Spleen (tissue), 13 donors: ENCODE measurements at places on chromosomes 5 and 9. TPM values are rescaled to one million over a fixed set of nuclear protein-coding genes. Genes with fewer than 3 reads are reported as not detected.

The PCDHB1 gene
- total RNA-seq = not detected

The GNPDA1 gene
- 26.7 TPM for total RNA-seq

The PCA3 gene
- not detected for total RNA-seq

The FBLL1 gene
- not detected for total RNA-seq

The TMEFF1 gene
- not detected for total RNA-seq

The LCN1 gene
- total RNA-seq = not detected

The FANCC gene
- total RNA-seq = 9.1 TPM

The MOCS2 gene
- total RNA-seq = 25.7 TPM

The DCTN4 gene
- total RNA-seq = 62.1 TPM

The SLC45A2 gene
- not detected for total RNA-seq

GRCh38 chr5:146878476-146879172 is at the start of gene PPP2R2B:
PPP2R2B (minus strand) TSS chr5:146878757.
- H3K36me3 ChIP-seq = no peaks in the 10 kb centered on the region
- peak; percentile 88 for DNase-seq
- H3K27ac ChIP-seq = peak within 1 kb of the TSS; percentile 59
- no peaks in the 10 kb centered on the region for H3K27me3 ChIP-seq

DNA sequence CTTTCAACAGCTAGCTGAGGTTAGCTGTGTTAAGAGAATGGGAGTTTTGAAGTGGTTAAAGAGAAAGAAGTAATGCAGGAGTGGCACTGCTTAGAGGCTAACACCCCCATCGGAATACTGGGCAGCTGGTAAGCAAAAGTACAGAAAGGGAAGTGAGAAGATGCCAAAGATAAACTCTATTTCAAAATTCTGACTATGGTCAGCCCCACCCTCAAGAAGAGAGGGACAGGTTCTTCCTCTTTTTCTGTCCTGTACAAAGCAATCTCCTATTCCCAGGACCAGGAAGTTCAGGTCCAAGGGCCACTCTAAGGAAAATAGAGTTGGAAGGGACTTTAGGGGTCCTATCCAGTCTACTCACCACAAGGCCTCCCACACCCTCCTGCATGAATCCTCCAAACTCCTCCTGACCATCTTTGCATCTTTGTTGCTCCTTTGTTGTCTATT is 45.9 kb upstream of the JAK2 start:
- H3K27me3 ChIP-seq = no peaks in the 10 kb centered on the region
- H3K4me1 ChIP-seq = peaks cover 43% of the 10 kb centered on the region
- no peaks in the 10 kb centered on the region for H3K36me3 ChIP-seq

GRCh38 chr9:93003552-93004407 is 54.7 kb upstream of the SUSD3 start:
- H3K27ac ChIP-seq = peak overlapping the region; percentile 63
- peaks cover 47% of the 10 kb centered on the region for H3K4me1 ChIP-seq
- peaks cover 32% of the 10 kb centered on the region for H3K36me3 ChIP-seq
- H3K27me3 ChIP-seq = no peaks in the 10 kb centered on the region

DNA sequence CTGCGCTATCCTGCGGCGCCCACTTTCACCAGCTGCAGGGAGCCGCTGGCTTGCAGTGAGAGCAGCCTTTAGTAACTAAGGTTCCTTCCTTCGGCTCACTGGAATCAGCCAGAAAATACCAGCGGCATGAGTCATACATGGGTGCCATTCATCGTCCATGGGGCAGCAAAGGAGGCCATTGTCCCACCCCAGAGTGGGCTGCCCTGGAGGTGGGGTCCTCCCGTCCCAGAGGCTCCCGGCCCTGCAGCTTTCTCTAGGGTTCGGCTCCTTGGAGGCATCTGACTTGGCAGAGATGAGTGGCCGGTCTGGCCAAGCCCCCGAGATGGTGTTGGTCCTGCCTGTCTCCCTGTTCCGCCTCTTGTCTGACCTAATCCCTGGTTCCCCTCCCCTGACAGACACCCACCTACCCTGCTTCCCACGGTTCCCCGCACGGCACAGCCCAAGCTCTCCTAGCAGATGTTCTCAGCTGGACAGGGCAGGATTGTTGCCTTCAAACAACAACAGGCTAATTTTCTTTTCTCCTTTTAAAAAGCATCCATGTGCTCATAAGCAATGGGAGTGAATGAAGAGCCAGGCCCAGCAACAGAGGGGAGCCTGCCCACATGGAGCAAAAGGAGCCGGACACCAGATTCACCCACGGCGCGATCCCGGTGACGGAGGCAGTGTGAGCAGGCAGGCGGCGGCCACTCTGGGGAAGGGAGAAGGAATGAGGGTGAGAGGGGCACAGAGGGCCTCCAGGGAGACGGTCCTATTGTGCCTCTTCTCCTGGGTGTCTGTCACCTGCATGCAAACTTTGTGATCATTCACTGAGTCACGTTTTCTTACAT is 97.0 kb upstream of the COL5A1 start:
- H3K4me1 ChIP-seq = no peaks in the 10 kb centered on the region
- H3K4me3 ChIP-seq = no peak overlapping the region
- H3K27ac ChIP-seq = no peak overlapping the region
- DNase-seq = peak; percentile 46
- no peaks in the 10 kb centered on the region for H3K36me3 ChIP-seq

GRCh38 chr5:156124708-156125107 is 202.3 kb upstream of the SGCD start:
- H3K4me1 ChIP-seq = no peaks in the 10 kb centered on the region
- no peaks in the 10 kb centered on the region for H3K27me3 ChIP-seq
- H3K27ac ChIP-seq = no peak overlapping the region
- H3K36me3 ChIP-seq = no peaks in the 10 kb centered on the region
- no peak overlapping the region for H3K4me3 ChIP-seq

DNA sequence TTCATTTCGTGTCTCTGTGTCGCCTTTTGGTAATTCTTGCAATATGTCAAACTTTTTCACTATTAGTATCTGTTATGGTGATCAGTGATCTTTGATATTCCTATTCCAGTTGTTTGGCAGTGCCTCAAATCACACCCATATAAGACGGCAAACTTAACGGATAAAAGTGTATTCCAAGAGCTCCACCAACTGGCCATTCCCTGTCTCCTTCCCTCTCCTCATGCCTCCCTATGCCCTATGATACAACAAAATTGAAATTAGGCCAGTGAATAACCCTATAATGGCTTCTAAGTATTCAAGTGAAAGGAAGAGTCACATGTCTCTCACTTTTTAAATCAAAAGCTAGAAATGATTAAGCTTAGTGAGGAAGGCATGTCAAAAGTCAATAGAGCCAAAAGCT is 74.8 kb downstream of the CDK5RAP2 start:
- H3K4me1 ChIP-seq = no peaks in the 10 kb centered on the region
- H3K27ac ChIP-seq = no peak overlapping the region
- no peak overlapping the region for H3K4me3 ChIP-seq
- DNase-seq = no peak

- H3K4me3 ChIP-seq = no peak overlapping the region
- H3K27ac ChIP-seq = no peak overlapping the region
- H3K27me3 ChIP-seq = no peaks in the 10 kb centered on the region
- no peaks in the 10 kb centered on the region for H3K4me1 ChIP-seq
Observed at GRCh38 chr5:148970228-148970627, 92.6 kb downstream of the SH3TC2 start.

- no peaks in the 10 kb centered on the region for H3K4me1 ChIP-seq
- no peaks in the 10 kb centered on the region for H3K27me3 ChIP-seq
- no peaks in the 10 kb centered on the region for H3K36me3 ChIP-seq
- H3K4me3 ChIP-seq = no peak overlapping the region
Observed at GRCh38 chr5:59099270-59099994, 516.6 kb downstream of the RAB3C start.

- no peak overlapping the region for H3K4me3 ChIP-seq
- H3K36me3 ChIP-seq = no peaks in the 10 kb centered on the region
- DNase-seq = no peak
Observed at GRCh38 chr5:54719384-54720283, 202.1 kb downstream of the SNX18 start.

DNA sequence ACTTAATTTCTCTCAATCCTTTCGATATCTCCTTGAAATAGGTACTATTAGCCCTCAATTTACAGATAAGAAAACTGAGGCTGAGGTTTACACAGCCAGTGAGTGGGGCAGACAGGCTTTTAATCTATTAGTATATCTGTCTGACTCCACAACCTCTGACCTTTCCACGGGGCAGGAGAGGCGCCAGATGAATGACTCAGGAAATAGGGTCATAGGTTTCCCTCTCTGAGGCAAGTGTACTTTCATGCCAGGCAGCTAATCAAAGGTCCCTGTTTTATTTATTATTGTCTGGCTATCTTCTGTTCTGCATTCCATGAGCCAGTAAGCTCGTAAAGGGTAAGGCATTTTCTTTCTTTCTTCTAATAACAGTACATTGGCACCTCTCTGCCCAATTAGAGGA is 79.6 kb upstream of the KLF4 start:
- H3K4me3 ChIP-seq = no peak overlapping the region
- no peak overlapping the region for H3K27ac ChIP-seq
- no peaks in the 10 kb centered on the region for H3K27me3 ChIP-seq
- no peaks in the 10 kb centered on the region for H3K36me3 ChIP-seq
- no peak for DNase-seq

DNA sequence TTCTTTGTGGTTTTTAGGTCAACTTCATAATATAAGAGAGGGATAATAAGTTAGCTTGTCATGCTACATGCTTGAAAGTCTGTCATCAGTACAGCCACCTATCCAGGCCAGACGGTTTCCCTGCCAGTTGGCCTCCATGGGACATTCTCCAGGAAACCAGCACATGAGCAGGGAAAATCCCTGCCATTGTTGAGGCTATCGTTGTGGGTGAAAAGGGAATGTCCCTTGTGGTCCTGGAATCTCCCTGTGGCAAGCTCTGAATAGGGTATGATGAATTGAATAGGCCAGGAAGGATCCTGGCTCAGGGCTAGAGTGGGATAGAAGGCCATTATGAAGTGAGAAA is 12.3 kb downstream of the F2RL1 start:
- H3K36me3 ChIP-seq = peaks cover 6% of the 10 kb centered on the region
- no peaks in the 10 kb centered on the region for H3K27me3 ChIP-seq
- H3K4me1 ChIP-seq = no peaks in the 10 kb centered on the region

DNA sequence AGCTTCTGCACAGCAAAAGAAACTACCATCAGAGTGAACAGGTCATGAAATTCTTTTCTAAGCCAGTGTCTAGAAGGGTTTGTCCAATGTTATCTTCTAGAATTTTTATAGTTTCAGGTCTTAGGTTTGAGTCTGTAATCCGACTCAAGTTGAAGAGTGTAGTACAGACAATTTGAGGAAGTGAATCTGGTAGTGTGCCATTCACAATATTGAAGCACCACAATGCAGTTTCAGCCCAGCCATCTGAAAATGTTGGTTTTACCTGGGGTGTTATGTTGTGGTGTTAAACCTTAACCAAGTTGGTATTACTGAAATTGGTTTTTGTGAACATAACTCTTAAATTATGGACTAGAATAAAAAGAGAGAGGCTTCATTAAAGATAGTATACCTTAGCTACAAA is 77.2 kb downstream of the ADAMTS16 start:
- H3K4me1 ChIP-seq = no peaks in the 10 kb centered on the region
- H3K27me3 ChIP-seq = no peaks in the 10 kb centered on the region
- H3K36me3 ChIP-seq = no peaks in the 10 kb centered on the region
- H3K4me3 ChIP-seq = no peak overlapping the region
- no peak for DNase-seq

DNA sequence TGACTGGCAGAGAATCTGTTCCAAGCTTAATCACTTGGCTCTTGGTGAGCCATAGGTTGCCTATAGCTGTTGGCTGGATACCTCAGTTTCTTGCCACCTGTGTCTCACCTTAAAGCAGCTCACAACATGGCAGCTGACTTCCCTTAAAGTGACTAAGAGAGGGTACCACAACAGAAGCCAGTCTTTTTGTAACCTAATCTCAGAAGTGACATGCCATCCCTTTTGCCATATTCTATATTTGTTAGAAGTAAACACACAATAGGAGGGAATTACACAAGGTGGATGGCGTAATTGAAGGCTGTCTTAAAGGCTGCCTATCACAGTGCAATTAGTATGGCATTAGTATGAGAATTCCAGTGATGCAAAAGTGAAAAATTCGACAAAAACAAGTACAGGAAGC is 28.1 kb downstream of the NIPBL start:
- DNase-seq = no peak
- no peaks in the 10 kb centered on the region for H3K27me3 ChIP-seq
- H3K36me3 ChIP-seq = no peaks in the 10 kb centered on the region
- H3K4me1 ChIP-seq = peaks cover 62% of the 10 kb centered on the region
- no peak overlapping the region for H3K4me3 ChIP-seq
- no peak overlapping the region for H3K27ac ChIP-seq

- no peak for DNase-seq
- H3K4me3 ChIP-seq = no peak overlapping the region
- H3K36me3 ChIP-seq = no peaks in the 10 kb centered on the region
Observed at GRCh38 chr5:80282054-80282453, 26.2 kb upstream of the SERINC5 start.

GRCh38 chr5:172562443-172562842 is 78.6 kb upstream of the NEURL1B start:
- no peak for DNase-seq
- H3K4me1 ChIP-seq = peaks cover 9% of the 10 kb centered on the region
- H3K4me3 ChIP-seq = no peak overlapping the region
- peaks cover 28% of the 10 kb centered on the region for H3K27me3 ChIP-seq
- H3K36me3 ChIP-seq = no peaks in the 10 kb centered on the region
- no peak overlapping the region for H3K27ac ChIP-seq

DNA sequence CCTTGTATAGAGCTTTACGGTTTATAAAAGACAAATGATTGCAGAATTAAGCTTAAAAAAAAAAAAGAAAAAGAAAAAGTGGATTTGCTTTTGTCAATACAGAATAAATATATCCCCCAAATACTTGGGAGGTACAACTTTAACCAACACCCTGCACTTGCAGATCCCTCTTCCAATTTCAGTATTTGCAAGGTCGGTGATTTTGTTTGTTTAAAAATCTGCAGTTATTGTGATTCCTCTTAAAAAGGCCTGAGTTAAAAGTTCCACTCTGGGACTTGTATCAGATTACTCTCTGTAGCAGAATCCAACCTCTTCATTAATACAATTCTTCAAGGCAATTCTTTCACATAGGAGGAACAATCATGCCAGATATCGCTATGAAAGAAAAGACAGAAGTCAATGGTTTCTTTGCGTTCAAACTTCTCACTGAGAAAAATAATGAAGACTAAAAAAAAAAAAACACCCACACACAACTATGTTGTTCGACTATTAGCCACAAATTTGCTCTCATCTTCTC is 400.9 kb downstream of the EBF1 start:
- H3K27ac ChIP-seq = no peak overlapping the region
- H3K4me3 ChIP-seq = no peak overlapping the region
- H3K4me1 ChIP-seq = peaks cover 12% of the 10 kb centered on the region

- H3K27me3 ChIP-seq = no peaks in the 10 kb centered on the region
- H3K27ac ChIP-seq = no peak overlapping the region
- no peaks in the 10 kb centered on the region for H3K36me3 ChIP-seq
- DNase-seq = no peak
Observed at GRCh38 chr9:90991953-90992352, 190.3 kb downstream of the SYK start.

GRCh38 chr5:172245703-172246125 is 37.9 kb downstream of the UBTD2 start:
- H3K27ac ChIP-seq = no peak overlapping the region
- H3K27me3 ChIP-seq = no peaks in the 10 kb centered on the region
- H3K4me1 ChIP-seq = no peaks in the 10 kb centered on the region
- DNase-seq = no peak
- no peak overlapping the region for H3K4me3 ChIP-seq

DNA sequence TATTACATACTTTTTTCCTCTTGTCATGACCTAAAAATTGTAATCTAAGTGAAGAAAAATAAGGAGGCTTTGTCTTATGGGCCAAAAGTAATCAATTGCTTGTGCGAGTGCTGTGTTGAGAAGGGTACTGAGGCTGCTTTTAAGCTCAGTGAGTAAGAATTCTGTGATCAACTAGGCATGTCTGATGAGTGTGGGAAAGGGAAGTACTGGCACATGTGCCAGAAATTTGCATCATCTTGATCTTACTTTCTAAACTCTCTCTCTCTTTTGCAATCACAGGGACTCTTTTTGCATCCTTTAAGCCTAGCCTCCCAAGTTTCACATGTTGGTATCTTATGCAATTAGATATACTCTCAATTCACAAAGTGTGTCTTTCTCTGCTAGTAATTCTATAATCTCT is 329.9 kb downstream of the KIF4B start:
- no peak overlapping the region for H3K27ac ChIP-seq
- no peaks in the 10 kb centered on the region for H3K27me3 ChIP-seq
- H3K4me3 ChIP-seq = no peak overlapping the region
- H3K36me3 ChIP-seq = no peaks in the 10 kb centered on the region
